Peyer's patch (tissue), 4 donors: ENCODE measurements at places on chromosomes 5 and 9. TPM values are rescaled to one million over a fixed set of nuclear protein-coding genes. Genes with fewer than 3 reads are reported as not detected.

DNA sequence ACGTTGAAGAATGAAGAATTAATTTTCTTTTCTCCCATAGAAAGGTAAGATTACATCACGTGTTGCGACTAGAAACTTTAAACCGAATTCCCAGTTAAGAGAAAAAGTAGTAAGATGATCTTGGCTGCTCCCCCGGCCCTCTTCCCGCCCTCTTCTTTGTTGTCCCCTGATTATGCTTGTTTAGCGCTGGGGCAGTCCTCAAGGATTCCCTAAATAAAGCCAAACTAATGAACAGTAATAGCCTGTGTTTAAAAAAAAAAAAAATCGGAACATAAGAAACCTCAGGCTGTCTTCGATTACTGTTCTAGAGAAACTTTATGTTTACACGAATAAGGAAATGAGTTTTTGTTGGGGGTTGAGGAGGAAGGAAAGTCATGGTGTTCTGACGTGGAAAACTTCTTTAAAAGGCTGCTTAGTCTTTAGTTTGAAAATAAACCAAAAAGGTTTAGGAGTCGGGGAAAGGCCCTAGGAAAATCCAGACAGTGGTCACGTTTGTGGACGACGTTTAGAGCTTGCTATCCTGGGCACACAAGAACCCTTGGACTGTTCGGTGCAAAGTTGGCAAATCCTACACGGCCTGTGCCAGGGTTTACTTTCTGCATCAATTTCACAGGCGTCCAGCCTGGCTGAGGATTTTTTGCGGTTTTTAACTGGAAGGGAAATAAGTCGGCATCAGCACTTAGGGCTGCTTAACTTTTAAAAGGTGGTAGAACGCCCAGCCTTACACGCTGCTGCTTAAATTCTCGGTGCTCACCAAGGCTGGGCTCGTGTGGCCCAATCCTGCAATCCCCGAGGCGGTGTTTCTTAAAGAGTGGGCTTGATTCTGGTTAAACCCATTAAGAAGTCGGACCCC is 1.1 kb upstream of the MAT2B start:
- no peaks in the 10 kb centered on the region for H3K27me3 ChIP-seq
- peak; percentile 56 for DNase-seq
- H3K27ac ChIP-seq: peak overlapping the region; percentile 99
- no peaks in the 10 kb centered on the region for H3K36me3 ChIP-seq
- peak overlapping the region; percentile 94 for H3K4me3 ChIP-seq

DNA sequence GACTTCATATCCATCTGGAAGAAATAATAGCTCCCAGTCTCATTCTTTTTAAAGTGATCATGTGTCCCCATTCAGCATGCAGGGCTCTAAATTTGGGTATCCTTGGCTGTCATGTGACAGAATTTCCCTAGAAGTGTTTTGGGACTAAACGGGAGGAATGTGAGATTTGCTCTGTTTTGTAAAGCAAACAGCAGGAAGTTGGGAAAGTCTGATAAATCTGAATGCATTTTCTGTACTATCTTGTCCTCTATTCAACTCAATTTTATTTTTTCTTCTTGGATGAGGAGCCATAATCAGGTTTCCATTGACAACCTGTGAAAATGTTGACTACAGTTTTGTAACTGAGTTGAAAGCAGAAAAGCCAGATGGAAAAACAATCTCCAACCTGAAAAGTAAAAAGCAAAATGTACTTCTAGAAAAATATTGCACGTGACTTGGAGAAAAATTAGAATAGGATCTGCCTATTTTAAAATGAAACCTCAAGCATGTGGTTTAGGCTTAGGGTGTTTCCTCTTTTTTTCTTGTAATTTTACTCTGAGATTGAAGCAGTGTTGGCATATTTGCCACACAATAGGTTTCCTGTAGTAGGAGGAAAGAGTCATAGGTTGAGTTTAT is 76.2 kb upstream of the IL6ST start:
- H3K36me3 ChIP-seq: no peaks in the 10 kb centered on the region
- no peaks in the 10 kb centered on the region for H3K27me3 ChIP-seq
- no peak overlapping the region for H3K27ac ChIP-seq

- peak; percentile 27 for DNase-seq
- no peaks in the 10 kb centered on the region for H3K27me3 ChIP-seq
- no peaks in the 10 kb centered on the region for H3K36me3 ChIP-seq
- H3K4me3 ChIP-seq: peak overlapping the region; percentile 67
- peak overlapping the region; percentile 67 for H3K27ac ChIP-seq
Measured at GRCh38 chr9:69121155-69122081, 52.7 kb upstream of the TJP2 start.

DNA sequence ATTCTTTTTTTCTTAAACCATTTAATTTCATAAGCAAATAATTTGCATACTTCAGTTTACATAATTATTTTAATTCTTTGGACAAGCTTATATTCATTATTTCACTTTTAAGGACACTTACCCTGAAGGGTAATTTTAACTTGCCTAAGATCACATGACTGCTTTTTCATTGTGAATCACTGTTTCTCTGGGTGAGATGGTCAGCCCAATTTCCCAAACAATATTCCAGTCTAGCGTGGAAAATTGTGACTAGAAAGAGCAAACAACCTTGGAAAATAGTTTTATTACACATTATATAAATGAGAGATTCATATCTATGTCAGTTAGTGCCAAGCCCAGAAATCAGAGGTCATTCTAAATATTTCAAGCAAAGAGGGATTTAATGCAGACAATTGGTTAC is 21.4 kb upstream of the JAKMIP2 start:
- H3K4me3 ChIP-seq: no peak overlapping the region
- no peak overlapping the region for H3K27ac ChIP-seq
- H3K36me3 ChIP-seq: no peaks in the 10 kb centered on the region
- no peak for DNase-seq

GRCh38 chr5:33445798-33446197 is 5.0 kb downstream of the TARS1 start:
- H3K4me1 ChIP-seq: peaks cover 7% of the 10 kb centered on the region
- H3K27me3 ChIP-seq: no peaks in the 10 kb centered on the region
- H3K27ac ChIP-seq: no peak overlapping the region

DNA sequence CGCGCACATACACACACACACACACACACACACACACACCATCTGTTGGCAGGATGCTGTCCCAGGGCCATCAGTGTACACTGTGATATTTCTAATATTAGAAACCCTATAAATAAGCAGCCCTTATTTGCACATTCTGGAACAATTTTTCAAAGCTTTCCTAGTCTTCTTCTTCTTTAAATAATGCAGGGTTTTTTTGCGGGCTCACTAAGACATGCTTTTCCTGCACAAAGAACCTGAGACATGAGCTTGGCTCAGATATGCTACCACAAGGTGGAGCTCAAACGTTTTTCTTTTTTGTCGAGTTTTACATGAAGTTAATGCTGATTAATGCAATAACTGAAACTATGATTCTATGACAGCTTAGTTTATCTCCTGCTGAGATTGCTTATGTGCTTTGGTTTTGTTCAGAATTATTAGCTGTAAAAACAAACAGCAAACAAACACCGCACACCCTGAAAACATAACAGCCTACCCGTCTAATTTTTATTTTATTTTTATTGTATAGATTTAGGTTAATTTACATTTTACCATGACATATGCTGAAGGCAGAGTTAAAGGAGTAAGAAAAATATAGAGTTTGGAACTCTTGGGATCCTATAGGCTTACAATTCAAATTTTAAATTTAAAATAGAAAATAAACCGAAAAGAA is 95.8 kb downstream of the ALDH1A1 start:
- H3K27me3 ChIP-seq: no peaks in the 10 kb centered on the region
- H3K4me1 ChIP-seq: no peaks in the 10 kb centered on the region
- no peak for DNase-seq
- H3K27ac ChIP-seq: peak overlapping the region; percentile 20

DNA sequence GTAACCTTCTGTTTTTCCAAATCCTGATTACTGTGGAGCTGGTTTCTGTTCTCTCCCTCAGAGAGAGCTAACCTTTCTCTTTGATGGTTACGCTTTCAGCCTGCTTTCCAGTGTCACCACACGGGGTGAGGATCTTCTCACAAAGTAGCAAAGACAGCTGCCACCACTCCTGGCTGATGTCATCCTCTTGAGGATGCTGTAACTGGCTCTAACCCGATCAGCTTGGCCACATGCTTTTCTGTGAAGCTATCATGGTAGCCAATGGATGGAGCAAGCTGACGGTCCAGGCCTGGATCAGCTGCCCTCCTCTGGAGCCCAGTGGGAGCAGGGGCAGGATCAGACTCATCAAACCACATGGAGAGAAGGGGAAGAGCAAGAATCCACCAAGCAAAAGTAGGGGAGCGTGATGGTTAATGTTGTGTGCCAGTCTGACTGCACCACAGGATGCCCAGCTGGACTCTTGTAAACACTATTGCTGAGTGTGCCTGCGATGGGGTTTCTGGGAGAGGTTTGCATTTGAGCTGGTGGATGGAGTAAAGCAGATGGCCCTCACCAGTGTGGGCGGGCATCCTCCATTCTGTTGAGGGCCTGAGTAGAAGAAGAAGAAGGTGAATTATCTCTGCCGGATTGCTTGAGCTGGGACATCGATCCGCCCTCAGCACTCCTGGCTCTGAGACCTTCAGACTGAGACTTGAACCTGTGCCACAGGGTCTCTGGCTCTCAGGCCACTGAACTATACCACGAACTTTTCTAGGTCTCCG is 26.8 kb upstream of the ZNF354A start:
- H3K36me3 ChIP-seq: no peaks in the 10 kb centered on the region
- peak; percentile 22 for DNase-seq

DNA sequence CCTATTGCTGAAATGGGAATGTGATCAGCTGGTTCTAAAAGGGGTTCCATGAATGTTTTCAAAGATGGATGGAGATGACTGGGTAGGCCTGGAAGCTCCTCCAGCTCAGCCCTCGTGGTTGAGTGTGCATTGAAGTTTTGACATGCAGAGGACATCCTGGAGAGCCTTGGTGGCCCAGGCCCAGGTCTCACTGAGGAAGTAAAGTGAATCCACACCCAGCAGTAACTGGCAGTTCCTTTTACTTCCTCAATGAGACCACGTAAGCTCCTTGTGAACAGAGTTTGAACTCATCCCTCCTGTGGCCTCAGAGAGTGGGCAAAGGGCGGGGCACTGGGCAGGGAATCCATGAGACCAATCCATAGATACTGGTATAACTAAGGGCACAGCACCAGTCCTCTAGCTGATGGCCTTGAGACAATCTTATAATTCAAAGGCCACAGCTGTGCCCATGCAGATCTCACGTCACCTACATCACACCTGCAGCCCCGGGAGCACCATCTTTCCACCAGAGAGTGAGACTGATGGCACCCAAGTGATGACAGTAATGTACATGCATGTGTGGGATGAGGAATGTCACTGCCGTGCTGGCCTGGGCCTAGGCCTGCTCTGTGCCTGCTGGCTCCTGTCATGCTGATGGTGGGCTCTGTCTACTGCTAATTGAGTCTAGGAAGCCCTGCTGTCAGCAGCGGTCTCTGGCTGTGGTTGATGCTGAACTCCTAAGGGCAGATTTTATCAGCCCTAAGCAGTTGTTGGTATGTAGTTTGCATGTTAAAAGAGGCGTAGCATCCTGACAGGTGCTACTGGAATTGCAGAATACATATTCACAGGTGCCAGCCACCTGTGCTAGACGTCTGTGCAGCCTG is 257.8 kb downstream of the FSTL4 start:
- no peak for DNase-seq
- H3K27ac ChIP-seq: no peak overlapping the region
- no peaks in the 10 kb centered on the region for H3K36me3 ChIP-seq
- no peak overlapping the region for H3K4me3 ChIP-seq
- H3K27me3 ChIP-seq: no peaks in the 10 kb centered on the region
- H3K4me1 ChIP-seq: no peaks in the 10 kb centered on the region

DNA sequence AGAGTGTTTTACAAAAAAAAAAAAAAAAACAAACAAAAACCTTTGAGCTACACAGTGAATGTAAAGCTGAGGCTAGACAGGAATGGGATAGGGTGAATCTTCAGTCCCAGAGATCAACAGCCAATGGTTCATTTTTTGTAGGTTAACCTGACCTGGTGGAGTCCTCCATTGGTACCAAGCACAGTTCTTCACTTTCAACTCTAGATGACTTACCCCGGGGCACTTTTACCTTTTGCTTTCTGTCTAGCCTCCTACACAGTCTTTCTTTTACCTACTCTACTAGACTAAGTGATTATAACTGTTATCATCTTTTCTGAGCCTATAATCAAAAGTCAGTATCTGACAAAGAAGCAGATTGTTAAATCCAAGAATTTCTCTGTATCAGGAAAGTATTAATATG is 50.9 kb downstream of the ANXA2R start:
- peaks cover 11% of the 10 kb centered on the region for H3K27me3 ChIP-seq
- no peak overlapping the region for H3K27ac ChIP-seq
- H3K4me3 ChIP-seq: no peak overlapping the region
- no peak for DNase-seq
- H3K36me3 ChIP-seq: no peaks in the 10 kb centered on the region

DNA sequence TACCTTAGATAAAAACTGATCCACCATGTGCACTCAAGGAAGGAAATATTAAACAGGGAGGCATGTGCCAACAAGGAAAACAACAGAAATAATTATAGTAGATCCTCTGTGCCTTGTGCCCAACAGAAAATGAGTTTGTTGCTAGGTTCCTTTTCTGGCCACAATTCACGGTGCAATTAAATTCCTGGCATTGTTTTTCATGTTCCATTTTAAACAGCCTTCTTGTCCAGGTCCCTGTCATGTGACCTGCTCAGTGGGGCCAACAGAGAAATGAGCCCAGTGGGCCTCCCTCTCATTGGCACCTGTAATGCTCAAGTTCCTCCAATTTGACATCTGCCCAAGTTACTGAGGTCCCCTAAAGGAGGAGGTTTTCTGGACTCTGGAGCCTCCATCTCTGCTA is 56.5 kb downstream of the SPOCK1 start:
- H3K36me3 ChIP-seq: no peaks in the 10 kb centered on the region
- DNase-seq: no peak
- no peak overlapping the region for H3K4me3 ChIP-seq
- H3K27ac ChIP-seq: no peak overlapping the region

DNA sequence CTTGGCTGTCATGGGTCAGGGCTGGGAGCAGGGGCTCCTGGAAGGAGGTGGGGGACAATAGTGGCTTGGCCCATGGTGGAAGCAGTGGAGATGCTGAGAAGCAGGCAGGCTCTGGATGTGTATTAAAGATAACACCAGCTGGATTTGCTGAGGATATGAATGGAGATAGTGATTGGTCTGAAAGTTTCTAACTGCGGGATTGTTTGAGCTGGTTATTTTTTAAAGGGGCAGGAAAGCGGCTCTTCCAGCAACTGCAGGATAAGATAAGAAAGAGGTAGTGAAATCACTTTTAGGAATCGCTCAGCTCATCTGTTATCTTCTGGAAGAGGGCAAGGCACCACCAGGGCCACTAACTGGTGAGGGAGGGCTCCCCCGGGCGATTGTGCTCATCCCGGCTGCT is 125.5 kb downstream of the TENT4A start:
- H3K4me1 ChIP-seq: no peaks in the 10 kb centered on the region
- H3K36me3 ChIP-seq: no peaks in the 10 kb centered on the region
- DNase-seq: no peak
- no peaks in the 10 kb centered on the region for H3K27me3 ChIP-seq

Gene PLAC8L1
- total RNA-seq: not detected

Gene ADGRD2
- total RNA-seq: not detected
